ENCODE measurements at places on chromosomes 12 and 14.

GRCh38 chr14:23539248-23540140 lies 12.1 kb downstream of the ZFHX2 start:
- no peak for DNase-seq

- no peak for DNase-seq
These were observed 105.0 kb upstream of the FRMD6 start for GRCh38 chr14:51546603-51547258.

DNA sequence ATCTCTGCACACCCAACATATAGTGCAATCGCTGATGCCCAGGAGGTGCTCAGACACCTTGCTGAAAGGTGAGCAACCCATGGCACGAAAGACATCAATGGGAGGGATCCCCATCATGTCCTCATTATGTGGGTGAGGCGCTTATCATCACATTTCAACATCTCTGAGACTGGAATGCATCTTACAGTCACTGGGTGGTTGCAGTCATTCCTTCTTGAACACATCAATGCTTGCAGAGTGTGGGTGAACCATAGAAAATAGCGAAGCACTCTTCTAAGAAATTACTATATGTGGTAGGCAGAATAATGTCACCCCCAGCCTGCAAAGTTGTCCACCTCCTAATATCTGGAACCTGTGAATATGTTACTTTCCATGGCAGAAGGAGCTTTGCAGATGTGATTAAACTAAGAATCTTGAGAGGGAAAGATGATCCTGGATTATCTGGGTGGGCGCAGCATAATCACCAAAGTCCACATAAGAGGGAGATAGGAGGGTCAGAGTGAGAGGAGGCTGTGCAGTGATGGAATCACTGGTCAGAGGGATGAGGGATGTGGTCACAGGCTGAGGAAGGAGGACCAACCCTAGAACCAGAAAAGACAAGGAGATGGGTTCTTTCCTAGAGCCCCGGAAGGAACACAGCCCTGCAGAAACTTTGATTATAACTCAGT lies 51.2 kb downstream of the GLRX5 start:
- no peak for DNase-seq

- DNase-seq: no peak
These were observed 35.1 kb downstream of the WASHC3 start for GRCh38 chr12:102026728-102027127.

GRCh38 chr14:53217316-53217994 lies 64.3 kb upstream of the DDHD1 start:
- peak; percentile 30 for DNase-seq

DNA sequence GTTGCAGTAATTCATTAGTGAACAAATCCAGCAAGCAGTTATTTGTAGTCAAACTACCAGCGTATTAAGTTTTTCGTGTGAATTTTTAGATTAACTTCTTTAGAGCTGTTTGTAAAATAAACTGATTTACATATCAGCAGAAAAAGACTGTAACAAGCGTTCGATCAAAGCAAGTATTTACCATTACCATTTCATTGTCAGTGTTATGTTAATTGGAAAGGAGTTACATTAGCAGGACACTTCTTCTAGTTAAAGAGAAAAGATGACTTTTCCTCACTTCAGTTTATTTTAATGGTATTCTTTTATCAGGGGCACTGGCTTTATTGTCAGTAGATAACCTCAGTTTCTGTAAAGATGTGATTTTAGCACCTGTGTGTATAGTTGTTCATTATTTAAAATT lies 151.1 kb upstream of the AEBP2 start:
- DNase-seq: no peak

GRCh38 chr12:109292342-109292711 lies 16.8 kb downstream of the FOXN4 start:
- DNase-seq: no peak

All from stimulated activated CD8-positive, alpha-beta memory T cell treated with anti-CD3 and anti-CD28 coated beads, Interleukin-7, amount 100 ng/mL, for 24 hours (primary cell).